Activated naive CD4-positive, alpha-beta T cell (primary cell): ENCODE measurements at places on chromosomes 5 and 9.

DNA sequence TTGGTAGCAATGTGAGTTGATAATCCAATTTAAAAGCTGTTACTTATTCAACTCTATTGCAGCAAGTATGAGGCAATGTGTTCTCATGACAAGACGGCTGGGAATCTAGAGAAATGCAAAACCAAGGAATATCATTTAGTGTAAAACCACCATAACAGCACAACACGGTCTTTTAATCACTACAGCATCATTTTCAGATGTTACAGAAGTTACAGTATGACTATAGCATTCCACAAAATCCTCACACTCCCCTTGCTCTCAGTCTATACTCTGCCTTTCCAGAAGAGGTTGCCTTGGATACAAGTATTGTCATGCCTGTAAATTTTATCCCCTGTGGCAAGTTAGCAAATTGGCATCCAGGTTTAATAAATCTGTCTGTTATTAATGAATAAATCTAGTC, 28.6 kb upstream of the TAS2R1 start:
- DNase-seq, result no peak

GRCh38 chr5:56705217-56705616, 110.1 kb upstream of the MAP3K1 start:
- no peak for DNase-seq

- DNase-seq, result no peak
Observed at GRCh38 chr5:135538261-135538660, 2.5 kb upstream of the NEUROG1 start.

DNA sequence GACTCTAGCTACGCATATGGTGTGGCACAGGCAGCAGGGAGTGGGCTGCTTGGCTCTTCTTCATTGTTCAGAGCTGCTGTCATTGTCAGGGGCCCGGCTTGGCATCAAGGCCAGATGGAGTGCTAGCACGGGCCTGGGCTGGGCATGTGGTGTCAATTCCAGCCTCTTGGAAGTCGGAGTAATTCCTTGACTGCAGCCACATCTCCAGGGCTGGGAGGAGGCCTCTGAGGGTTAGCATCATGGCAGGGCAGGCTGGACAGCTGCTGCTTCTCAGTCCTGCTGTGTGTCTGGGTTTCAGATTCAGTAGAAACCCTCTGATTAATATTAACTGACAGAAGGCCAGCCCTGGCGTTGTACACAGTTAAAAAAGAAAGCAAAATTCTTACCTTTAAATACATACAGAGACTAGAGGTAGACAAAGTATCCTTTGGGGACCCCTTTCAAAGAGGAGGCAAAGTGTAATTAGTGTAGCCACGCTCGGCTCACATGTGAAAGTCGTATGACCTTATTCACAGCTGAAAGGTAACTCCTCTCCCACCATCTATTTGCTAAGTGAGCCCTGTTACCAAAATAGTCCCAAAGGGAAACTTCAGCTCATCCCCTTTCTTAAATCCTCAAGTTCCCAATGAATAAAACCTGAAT, 126.4 kb downstream of the DOCK2 start:
- no peak for DNase-seq

DNA sequence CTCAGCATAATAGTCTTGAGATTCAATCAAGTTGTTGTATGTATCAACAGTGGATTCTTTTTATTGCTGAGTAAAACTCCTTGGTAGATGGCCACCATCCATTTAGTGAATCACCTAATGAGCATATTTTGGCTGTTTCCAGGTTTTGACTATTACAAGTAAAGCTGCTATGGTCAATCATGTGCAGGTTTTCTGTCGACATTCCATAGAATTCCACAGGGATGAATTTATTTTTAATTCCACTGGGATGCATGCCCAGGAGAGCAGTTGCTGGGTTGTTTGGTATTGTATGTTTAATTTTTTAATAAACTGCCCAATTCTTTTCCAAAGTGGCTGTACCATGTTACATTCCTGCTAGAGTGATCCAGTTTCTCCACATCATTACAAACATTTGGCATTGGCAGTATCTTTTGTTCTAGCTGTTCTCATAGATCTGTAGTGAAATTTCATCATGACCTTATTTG, 10.5 kb upstream of the S1PR3 start:
- DNase-seq, result no peak

- DNase-seq, result no peak
Observed at GRCh38 chr9:81314490-81314889, 374.9 kb downstream of the TLE1 start.

- DNase-seq, result no peak
Observed at GRCh38 chr9:127188396-127188795, 66.0 kb upstream of the ANGPTL2 start.

GRCh38 chr5:181024245-181025064, 15.6 kb upstream of the BTNL9 start:
- no peak for DNase-seq

GRCh38 chr5:76269932-76270610, 133.0 kb upstream of the IQGAP2 start:
- DNase-seq, result no peak

DNA sequence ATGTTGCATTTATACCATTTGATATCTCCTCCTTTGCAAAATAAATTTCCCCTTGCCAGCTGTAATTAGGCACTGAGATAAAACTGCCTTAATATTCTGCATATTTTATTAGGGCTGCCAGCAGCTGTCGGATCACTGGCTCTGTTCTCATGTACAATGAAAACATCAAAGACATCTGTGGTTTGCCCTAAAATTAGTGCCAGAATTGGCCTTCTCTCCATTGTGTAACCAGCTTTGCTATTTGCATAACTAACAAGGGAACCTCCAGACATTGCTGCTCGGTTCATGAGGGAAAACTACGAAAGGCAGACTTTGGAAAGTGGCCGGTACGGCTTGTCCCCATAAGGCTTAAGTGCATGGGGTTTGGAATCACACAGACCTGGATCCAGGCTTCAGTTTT, 45.5 kb upstream of the KIF2A start:
- DNase-seq, result no peak

DNA sequence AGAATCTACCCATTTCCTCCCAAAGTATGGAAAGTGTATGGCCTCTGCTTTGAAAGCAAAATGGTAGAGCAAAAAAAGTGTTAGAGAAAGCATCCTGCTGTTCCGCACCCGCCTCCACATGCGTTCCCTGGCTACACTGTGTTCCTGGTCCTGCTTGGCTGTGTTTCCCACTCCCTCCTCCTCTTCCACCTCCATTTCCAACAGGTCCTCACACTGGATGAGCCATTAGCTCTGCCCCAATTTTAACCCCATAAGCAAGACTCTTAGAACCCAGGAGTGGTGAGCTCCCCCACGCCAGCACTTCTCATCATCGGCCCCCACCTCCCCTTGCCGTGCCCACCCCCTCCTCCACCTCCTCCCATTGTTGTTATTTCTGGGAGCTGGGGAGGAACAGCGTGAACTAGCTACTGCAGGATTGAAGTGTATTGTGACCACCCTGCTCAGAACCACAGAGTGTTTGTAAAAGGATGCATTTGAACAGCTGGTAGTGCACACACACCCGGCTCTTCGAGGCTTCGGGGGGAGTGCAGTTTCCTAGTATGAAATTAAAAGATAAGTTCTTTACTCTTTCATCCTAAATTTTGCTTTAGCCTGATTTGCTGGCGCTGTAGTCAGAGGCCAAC, 120.0 kb downstream of the PDZD2 start:
- no peak for DNase-seq

DNA sequence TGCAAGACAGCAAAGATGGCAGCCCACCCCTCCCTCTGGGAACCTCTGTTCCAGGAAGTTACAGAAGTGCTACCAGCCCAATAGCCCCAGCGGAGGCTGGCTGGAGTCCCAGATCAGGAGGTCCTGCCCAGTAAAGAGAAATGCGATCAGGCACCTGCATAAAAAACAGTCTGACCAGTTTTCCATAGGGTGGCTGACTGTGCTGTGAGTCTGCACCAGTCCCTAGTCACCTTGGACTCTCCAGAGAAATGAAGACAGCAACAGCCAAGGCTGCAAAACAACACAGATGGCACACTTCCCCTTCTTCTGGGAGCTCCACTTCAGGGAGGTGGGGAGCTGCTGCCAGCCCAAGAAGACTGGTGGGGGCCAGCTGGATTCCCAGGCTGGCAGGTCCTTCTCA, 265.5 kb upstream of the PCSK5 start:
- DNase-seq, result no peak

DNA sequence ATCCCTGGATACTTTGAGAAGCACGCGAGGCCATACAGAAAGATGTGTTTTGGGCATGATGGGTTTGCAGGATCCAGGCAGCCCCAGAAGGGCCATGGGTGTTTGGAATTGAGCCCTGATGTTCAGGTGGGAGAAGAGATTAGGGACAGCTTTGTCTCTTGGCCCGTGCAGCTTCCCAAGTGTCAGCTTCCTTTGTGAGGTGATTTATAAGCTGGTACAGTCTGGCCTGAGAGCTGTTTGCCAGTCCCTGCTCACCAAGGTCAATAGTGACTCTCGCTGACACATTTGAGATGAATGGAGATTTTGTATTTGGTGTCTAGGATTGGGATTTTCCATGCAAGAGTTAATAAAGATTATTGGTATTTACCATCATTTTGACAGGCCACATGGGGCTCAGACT, 165.9 kb downstream of the ICE1 start:
- no peak for DNase-seq

DNA sequence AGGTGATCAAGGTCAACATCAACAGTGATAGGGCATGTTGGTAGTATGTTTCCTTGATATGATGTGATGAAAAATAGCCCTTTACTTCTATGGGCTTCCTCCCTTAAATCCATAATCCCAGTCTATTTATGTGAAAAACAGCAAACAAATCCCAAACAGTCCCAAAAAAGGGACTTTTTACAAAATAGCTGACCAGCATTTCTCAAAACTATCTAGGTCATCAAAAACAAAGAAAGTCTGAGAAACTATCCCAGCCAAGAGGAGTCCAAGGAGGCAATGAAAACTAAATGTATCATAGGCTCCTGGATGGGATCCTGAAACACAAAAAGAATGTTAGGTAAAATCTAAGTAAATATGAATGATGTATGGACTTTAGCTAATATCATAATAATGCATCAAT, 71.2 kb downstream of the MARCHF3 start:
- no peak for DNase-seq

GRCh38 chr5:74660140-74660539, 19.6 kb upstream of the ENC1 start:
- no peak for DNase-seq

DNA sequence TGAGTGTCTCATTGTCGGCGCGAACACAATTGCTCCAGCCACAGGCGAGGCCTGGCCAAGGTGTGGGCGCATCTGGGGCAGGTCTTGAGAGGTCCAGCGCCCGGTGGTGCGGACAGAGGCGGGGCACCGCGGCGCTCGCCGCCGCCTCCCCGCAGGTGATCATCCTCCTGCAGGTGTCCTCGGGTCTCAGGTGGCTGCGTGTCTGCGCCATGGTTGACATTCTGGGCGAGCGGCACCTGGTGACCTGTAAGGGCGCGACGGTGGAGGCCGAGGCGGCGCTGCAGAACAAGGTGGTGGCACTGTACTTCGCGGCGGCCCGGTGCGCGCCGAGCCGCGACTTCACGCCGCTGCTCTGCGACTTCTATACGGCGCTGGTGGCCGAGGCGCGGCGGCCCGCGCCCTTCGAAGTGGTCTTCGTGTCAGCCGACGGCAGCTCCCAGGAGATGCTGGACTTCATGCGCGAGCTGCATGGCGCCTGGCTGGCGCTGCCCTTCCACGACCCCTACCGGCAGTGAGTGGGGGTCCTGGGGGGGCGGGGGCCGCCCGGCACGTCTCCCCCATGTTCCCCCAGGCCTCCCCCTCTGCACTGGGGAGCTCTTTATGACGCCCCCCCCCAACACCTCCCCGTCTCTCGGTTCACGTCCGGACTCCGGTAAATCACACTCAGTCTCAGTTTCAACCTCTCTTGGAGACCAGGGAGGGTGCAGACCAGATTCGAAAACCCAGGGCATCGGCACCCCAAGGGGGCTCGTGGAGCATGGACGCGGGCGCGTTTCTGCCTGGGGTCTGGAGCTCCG, 446 bp downstream of the NXNL2 start:
- DNase-seq, result no peak

- no peak for DNase-seq
Observed at GRCh38 chr5:58666598-58667581, 84.0 kb downstream of the RAB3C start.

DNA sequence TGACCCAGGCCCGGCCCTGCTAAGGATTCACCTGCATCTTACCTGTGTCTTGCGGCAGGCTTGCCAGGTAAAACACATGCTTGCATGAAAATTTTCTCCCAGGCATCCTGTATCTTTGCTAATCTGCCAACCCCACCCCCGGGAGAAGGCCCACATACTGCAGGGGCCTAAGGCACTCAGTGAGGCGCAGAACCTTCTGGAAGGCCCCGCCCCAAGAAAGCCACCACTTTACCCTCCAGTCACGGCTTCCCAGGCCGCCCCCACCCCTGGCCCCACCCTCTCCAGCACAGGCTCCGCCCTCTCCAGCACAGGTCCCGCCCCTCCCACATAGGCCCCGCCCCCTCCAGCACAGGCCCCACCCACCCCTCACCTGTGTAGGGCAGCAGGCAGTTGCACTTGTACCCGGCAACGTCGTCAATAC, 29.8 kb upstream of the SEC16A start:
- peak; percentile 29 for DNase-seq

GRCh38 chr5:54001976-54002775, 308.2 kb downstream of the ARL15 start:
- no peak for DNase-seq

GRCh38 chr5:66565878-66566277, 30.3 kb upstream of the MAST4 start:
- no peak for DNase-seq

- DNase-seq, result no peak
Observed at GRCh38 chr5:44713446-44713845, 95.3 kb upstream of the MRPS30 start.

DNA sequence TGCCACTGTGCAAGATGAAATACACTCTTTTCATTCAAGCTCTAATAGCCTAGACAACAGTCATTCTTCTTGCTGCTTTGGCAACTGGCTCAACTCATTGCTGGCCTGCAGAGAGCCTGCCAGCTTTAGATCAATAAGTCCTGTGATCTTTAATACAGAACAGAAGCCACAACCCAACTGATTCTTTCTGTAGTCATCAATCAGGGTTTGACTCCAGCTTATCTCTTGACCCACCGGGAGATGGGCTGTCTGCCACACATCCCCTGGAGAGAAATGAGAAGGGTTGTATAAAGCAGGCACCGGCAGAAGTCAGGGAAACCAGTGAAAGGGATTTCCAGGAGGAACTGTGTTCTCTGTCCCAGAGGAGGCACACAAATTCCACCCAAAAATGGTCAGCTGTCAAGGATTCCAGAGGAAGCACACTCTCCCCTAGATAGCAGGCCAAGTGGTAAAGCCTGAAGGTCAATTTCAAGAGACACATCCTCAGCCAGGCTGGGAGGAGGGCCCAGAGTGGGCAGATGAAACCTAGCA, 24.5 kb downstream of the LHFPL2 start:
- DNase-seq, result no peak

DNA sequence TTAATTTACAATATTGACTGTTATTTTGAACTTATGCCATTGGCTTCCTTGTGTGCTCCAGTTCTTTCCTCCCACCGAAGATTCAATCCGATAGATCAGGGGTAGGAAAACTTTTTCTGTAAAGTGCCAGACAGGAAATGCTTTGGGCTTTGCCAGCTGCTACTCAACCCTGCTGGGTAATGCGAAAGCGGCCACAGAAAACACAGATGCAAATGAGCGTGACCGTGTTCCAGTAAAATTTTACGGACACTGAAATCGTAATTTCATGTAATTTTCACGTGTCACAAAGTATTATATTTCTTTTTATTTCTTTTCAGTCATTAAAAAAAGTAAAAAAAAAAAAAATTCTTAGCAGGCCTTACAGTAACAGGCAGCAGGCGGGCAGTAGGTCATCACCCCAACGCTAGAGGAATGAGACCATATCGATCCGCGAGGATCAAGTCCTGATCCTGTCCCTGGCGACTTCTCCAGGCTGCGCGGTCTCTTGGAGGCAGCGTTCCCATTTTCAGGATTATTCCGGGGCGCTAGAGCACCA, 599 bp downstream of the NMRK1 start:
- no peak for DNase-seq

- DNase-seq, result no peak
Observed at GRCh38 chr5:30849931-30850710, 343.4 kb upstream of the CDH6 start.
